ENCODE measurements at places on chromosomes 3 and 15. TPM values are rescaled to one million over a fixed set of nuclear protein-coding genes. Genes with fewer than 3 reads are reported as not detected.

Gene C3orf85
- not detected for total RNA-seq

DNA sequence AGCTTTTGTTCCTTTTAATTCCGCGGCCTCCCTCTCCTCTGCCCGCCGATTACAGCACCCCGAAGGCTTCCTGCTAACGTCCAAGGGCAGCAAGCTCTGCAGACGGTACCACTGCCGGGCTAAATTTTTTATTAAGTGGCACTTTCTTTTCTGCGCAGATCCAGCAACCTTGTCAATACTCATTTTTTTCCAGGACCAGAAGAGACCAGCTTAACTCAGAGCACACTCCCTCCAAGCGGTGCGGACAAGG, 542 bp upstream of the MEIS2 start:
- peaks cover 72% of the 10 kb centered on the region for H3K4me1 ChIP-seq
- DNase-seq: no peak
- peak overlapping the region; percentile 76 for H3K4me3 ChIP-seq
- H3K36me3 ChIP-seq: no peaks in the 10 kb centered on the region

- peaks cover 62% of the 10 kb centered on the region for H3K4me1 ChIP-seq
- H3K4me3 ChIP-seq: peak overlapping the region; percentile 98
- DNase-seq: no peak
- no peaks in the 10 kb centered on the region for H3K27me3 ChIP-seq
- peaks cover 47% of the 10 kb centered on the region for H3K36me3 ChIP-seq
- peak overlapping the region; percentile 98 for H3K27ac ChIP-seq
These were observed 47.1 kb downstream of the OIP5 start for GRCh38 chr15:41285285-41285684.

GRCh38 chr3:153400641-153401040, 238.6 kb downstream of the RAP2B start:
- no peaks in the 10 kb centered on the region for H3K36me3 ChIP-seq
- no peak overlapping the region for H3K27ac ChIP-seq
- H3K4me1 ChIP-seq: no peaks in the 10 kb centered on the region
- H3K4me3 ChIP-seq: no peak overlapping the region
- DNase-seq: no peak

GRCh38 chr3:143471705-143472104, 352.1 kb downstream of the CHST2 start:
- H3K27ac ChIP-seq: no peak overlapping the region
- DNase-seq: no peak
- H3K36me3 ChIP-seq: no peaks in the 10 kb centered on the region
- H3K4me1 ChIP-seq: no peaks in the 10 kb centered on the region

GRCh38 chr3:143521803-143522202, 326.5 kb downstream of the SLC9A9 start:
- no peak overlapping the region for H3K4me3 ChIP-seq

- H3K4me1 ChIP-seq: peaks cover 14% of the 10 kb centered on the region
- H3K27ac ChIP-seq: no peak overlapping the region
- H3K27me3 ChIP-seq: no peaks in the 10 kb centered on the region
These were observed 34.4 kb upstream of the MEIS2 start for GRCh38 chr15:37134699-37135131.
